Muscle of leg (tissue), 16 donors: ENCODE measurements at places on chromosomes 11 and 22. TPM values are rescaled to one million over a fixed set of nuclear protein-coding genes. Genes with fewer than 3 reads are reported as not detected.

Gene GLB1L2
- polyA plus RNA-seq = 0.31 TPM

DNA sequence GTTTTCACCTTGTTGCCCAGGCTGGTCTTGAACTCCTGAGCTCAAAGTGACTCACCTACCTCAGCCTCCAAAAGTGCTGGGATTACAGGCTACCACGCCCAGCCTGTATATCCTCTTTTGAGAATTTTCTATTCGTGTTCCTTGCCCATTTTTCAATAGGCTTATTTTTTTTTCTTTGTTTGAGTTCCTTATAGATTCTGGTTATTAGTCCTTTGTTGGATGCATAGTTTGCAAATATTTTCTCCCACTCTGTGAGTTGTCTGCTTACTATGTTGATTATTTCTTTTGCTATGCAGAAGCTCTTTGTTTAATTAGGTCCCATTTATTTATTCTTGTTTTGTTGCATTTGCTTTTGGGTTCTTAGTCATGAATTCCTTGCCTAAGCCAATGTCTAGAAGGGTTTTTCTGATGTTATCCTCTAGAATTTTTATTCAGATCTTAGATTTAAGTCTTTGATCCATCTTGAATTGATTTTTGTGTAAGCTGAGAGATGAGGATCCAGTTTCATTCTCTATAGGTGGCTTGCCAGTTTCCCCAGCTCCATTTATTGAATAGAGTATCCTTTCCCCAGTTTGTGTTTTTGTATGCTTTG, 17.7 kb upstream of the ZBED5 start:
- no peak for DNase-seq

DNA sequence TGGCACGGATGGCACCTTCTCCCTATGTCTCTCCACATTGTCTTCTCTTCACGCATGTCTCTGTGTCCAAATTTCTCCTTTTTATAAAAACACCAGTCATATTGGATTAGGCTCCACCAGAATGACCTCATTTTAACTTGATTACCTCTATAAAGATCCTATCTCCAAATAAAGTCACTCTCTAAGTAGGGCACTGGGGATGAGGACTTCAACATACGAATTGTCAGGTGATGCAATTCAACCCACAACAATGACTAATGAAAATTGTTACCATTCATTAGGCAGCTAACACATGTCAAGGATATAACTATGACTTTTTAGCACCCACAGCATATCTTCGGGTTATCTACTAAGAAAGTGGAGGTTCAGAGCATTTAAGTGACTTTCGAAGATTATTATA, 55.5 kb upstream of the USP47 start:
- no peak for DNase-seq

GRCh38 chr11:14687456-14687855, 43.9 kb downstream of the PDE3B start:
- DNase-seq = no peak

DNA sequence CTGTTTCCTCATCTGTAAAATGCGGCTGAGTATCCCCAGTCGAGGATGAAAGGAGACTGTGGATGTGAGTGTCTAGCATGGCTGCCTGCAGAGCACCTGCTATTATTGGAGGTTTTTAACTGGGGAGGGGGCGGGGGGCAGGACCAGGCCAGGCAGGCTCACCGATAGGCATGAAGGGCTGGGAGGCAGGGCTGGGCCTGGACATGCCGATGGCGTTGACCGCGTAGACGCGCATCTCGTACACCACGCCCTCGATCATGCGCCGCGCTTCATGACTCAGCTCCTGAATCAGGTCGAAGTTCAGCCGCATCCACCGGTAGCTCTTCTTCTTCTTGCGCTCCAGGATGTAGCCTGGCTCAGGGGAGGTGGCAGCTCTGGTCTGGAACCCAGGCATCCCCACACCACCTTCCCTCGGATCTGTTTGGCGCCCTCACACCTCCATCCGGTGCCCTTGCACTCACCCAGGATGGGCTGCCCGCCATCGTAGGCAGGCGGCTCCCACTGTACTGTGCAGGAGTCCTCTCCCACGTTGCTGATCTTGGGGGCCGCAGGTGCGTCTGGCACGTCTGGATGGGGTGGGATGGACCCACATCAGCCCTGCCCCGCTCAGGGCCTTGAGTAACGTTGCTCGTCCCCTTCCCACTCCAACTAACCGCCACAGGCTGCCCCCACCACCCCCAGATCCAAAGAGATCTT, 15.1 kb downstream of the MYBPC3 start:
- no peak for DNase-seq

- DNase-seq = peak; percentile 18
Observed at GRCh38 chr11:101436511-101437142, 147.2 kb downstream of the TRPC6 start.
